NCI-H774 (cell line): ENCODE measurements at places on chromosomes 1 and 21.

- no peak for DNase-seq
Measured at GRCh38 chr1:178964469-178965330, 61.0 kb upstream of the FAM20B start.

- no peak for DNase-seq
Measured at GRCh38 chr1:209741193-209741592, 14.7 kb upstream of the TRAF3IP3 start.

DNA sequence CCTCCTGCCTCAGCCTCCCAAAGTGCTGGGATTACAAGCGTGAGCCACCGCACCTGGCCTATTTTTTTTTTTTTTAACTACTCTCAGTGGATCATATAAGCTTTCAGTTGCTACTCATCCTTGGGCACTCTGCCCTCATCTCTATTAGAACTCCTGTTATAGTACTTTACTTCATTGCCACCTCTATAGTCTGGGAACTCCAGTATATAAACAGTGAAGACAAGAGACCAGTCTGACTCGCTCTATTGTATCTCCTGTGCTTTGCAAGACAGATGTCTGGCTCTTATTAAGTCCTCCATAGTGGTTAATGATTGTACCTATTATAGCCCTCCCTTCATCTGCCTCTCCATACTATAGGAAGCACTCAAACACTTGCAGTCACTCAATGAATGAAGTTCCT is 15.1 kb downstream of the KHDRBS1 start:
- peak; percentile 51 for DNase-seq

DNA sequence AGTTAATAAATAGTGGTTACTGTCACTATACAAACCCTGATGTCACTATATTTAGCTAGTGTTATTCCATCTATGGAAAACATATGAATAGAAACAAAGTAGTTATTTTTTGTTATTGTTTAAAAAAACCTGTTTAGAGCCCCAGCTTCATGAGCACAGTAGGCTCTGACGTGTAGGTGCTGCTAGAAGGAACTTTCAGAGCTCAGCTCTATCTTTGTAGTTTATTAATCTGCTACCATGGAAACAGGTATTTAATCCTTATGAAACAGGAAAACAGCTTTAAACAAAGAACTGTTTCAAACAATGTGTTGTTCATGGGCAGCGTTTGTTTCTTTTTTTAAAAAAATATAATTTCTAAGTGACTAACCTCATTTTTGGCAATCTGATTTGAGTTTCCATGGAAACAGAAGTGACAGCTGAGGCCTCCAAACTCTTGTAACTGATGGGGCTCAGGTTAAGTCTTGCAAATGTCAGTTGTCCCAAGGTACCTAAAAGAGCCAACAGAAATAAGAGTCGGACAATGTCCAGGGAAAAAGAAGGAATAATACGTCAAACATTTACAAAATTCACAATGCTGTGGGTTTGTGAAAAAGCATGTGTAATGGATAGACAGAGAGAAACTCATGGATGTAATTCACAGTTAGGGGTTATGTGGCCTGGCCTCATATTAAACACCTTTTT is 162.0 kb upstream of the C21orf91 start:
- DNase-seq: no peak

- DNase-seq: no peak
Measured at GRCh38 chr1:217564833-217565232, 66.1 kb downstream of the GPATCH2 start.

GRCh38 chr1:101284021-101284420 is 47.2 kb downstream of the S1PR1 start:
- DNase-seq: no peak

- no peak for DNase-seq
Measured at GRCh38 chr1:111045033-111045722, 81.5 kb upstream of the LRIF1 start.

- no peak for DNase-seq
Measured at GRCh38 chr1:191320062-191320461, 838.2 kb upstream of the RGS18 start.

DNA sequence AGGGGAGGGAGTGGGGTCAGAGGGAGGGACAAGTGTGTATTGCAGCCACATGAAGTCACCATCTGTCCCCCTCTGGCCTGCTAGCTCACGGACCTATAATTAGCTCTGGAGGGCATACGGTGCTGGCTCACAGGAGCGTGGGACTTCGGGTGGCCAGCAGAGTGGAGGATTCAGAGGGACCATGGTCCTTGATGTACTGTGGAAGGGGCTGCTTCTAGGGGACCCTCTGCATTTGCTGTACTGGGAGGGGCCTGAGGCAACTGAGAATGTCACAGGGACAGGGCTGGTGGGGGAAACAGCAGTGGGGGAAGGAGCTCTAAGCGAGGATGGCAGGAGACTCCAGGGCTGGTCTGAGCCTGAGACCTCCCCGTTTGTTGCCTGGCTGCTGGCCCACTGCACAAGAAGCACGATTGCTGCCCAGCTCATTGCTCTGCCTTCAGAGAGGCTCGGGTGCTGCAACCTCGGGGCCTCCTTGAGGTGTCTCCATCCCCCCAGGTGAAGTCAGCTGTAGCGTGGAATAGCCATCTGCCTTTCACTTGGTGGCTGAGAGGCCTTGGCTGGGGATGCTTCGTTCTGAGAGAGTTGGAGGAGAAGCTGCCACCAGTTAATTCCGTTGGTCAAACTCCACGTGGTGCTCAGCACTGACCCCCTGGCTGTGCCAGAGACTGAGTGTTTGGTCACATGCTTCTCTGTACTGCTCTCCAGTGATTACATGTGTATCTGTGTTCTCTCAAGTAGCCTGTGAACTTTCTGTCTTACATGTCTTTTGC is 2.7 kb downstream of the PPFIA4 start:
- DNase-seq: no peak

DNA sequence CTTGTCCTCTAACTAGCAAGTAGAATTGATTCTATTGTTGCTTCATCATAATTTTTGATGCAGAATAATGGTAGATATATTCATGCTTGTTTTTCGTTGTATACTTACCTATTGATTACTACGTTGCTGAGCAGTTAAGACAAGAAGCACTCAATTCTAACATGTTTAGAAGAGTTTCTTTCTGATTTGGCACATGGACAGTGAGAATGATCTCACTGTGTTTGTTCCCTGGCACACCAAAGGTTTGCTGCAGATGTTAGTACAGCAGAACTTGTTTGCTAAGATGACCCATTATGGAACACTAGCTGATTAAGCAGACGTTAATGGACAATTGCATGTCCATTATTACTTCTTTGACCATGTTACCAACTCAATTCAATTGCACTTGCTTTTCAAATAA is 184.7 kb upstream of the SGIP1 start:
- no peak for DNase-seq

GRCh38 chr1:109075531-109076490 is at the start of gene TAF13:
TAF13 (minus strand) TSS chr1:109076003; CDS start chr1:109075947, 56 bp downstream.
- peak; percentile 91 for DNase-seq

- no peak for DNase-seq
Measured at GRCh38 chr1:164876398-164877116, 317.6 kb downstream of the PBX1 start.

DNA sequence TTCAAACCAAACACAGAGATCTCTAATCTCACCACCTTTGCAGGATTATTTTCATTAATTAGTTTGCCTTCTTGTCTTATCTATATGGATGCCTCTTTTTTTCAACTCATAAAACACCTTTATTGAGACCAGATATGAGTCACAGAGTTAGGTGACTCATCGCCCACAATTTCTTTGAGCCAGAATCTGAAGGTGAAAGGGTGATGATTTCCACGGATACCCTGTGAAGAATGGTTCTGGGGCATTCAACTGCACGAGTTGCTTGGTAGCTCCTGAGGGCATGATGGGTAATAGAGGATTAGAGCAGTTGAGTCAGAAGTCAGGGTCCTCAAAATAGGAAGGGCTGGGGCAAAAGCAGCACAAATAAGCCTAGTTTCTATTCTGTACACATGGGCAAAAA is 128.2 kb downstream of the TBX19 start:
- DNase-seq: no peak

DNA sequence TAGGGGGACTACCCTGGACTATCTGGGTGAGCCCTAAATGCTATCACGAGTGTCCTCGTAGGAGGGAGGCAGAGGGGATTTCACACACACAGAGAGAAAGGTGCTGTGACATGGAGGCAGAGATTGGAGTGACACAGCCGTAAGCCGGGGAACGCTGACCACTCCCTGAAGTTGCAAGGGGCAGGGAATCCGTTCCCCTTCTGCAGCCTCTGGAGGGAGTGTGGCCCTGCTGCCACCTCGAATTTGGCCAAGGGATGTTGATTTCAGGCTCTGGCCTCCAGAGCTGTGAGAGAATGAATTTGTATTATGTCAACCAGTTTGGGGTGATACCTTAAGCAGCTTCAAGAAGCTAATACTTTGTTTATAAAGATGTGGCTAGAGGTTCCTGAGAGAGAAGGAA is 137.7 kb downstream of the ACTL8 start:
- no peak for DNase-seq

DNA sequence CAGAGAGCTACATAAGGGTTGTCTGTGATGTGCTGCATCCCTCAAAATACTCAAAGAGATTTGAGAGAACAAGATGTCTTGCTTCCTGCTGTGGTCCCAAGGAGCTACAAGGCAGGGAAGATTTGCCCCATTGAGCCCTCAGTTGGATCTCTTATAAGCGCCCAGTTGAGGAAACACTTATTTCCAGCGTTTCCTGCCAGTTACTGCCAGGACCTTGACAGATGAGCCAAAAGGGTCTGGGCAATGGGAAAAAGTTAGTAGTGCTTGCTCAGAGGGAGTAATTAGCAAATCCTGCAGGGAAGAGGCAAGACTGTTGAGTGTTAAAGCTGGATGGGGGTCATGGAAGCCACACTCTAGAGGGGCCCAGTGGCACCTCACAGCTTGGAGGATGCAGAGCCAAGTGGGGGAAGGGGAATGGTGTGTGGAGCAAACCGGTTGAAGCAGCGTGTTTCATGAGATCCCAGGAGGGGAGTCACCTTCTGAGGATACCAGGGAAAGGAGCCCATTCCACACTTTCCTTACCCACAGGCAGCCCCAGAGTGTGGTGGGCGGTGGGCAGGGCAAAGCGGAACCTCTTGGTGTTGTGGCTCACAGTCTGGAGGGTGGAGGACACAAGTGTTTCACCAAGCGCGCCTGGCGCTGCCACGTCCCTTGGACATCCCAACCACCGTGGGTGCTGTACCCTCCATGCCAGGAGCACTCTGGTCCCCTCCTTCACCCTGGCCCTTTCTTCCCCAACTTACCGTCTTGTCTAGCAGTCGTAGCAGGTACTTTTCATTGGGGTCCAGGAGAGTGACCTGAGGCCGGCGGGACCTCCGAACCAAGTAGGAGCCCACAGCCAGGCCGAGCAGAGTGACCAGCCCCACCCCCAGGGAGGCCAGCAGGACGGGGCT is 805 bp downstream of the CYB5R1 start:
- no peak for DNase-seq

- DNase-seq: no peak
Measured at GRCh38 chr1:119556423-119556822, 49.4 kb downstream of the HSD3B1 start.

DNA sequence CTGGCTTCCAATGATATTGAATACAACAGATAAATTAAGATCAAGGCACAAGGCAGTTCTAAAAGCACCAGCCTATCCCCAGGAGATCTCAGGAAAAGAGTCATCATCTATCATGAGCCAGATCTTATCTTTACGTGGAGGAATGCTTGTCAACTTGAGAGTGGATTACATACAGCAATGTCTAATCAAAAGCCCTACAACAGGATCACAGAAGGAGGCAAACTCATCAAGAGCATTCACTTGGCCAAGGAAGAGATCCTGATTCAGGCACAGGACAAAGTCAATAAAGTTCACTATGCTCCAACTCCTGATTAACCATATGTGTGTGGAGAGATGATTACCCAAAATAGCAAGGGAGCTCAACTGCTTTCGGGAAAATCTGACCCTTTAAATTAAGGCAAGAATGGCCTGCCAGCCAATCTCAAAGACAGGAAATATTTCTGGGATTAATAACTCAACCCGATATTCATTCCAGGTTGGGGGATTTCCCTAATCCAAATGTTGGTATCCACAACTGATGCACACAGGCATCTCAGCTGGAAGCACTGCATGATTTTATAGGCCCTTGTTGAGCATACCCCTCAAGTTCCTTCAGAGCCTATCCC is 33.7 kb downstream of the TBX15 start:
- no peak for DNase-seq

- DNase-seq: no peak
Measured at GRCh38 chr1:32377541-32378220, 15.3 kb downstream of the TSSK3 start.

GRCh38 chr1:93965888-93966287 is 56.7 kb upstream of the GCLM start:
- DNase-seq: no peak

DNA sequence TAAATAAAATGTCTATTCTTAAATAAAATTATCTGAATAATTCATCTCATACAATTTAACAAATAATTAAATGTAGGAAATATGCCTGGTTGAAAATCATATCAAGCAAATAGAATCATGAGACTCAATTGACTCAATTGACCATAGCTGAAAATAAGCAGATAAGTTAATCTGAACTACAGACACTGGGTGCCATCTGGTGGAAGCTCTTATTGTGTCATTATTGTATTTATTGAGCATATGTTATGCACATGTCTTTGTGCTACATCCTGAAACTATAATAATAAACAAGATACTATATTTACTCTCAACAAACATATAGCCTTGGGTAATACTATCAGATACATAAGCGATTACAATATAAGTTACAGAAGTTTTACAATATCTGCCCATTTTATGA is 41.0 kb downstream of the BRINP3 start:
- no peak for DNase-seq

DNA sequence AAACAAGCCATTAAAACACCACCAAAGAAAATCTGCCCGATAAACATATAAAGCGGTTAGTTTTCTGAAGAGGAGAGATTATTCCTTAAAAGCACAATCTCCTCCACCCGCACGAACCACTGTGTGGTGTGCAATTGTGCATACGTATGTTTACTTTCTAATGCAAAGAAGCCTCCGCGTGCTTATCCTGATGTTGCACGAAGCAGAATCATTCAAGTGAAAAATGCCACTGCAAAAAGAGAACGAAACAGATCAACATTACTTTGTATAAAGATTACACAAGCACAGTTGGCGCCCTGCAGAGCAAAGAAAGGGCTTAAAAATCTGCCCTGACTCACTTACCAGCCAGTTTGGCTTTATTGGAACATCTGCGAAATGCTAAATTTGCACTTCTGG is 166.8 kb downstream of the ZNF281 start:
- peak; percentile 51 for DNase-seq

GRCh38 chr1:247007511-247008405 is at the start of gene ZNF695:
ZNF695 (minus strand) TSS chr1:247008057; CDS start chr1:247007908, 149 bp downstream.
- DNase-seq: peak; percentile 96
